ENCODE measurements at places on chromosomes 4 and X. TPM values are rescaled to one million over a fixed set of nuclear protein-coding genes. Genes with fewer than 3 reads are reported as not detected.

The DCAF8L2 gene
- not detected for total RNA-seq

The TGIF2LX gene
- not detected for total RNA-seq

The CLDN2 gene
- not detected for total RNA-seq

The ADAMTS3 gene
- total RNA-seq = 4.1 TPM

The MAGEA2 gene
- not detected for total RNA-seq

The FBXO8 gene
- total RNA-seq = 31.7 TPM

The GSX2 gene
- total RNA-seq = not detected

The HELQ gene
- total RNA-seq = 19.6 TPM

The RPL9 gene
- 516 TPM for total RNA-seq

The CT55 gene
- total RNA-seq = not detected

The CYBB gene
- not detected for total RNA-seq

The TRO gene
- total RNA-seq = 17.3 TPM

The TEX13C gene
- total RNA-seq = not detected

The FAM9B gene
- total RNA-seq = not detected

The BTK gene
- not detected for total RNA-seq

The HTR2C gene
- total RNA-seq = not detected

The ZNF718 gene
- total RNA-seq = 3.4 TPM

The PALLD gene
- total RNA-seq = 62.4 TPM

The GPC3 gene
- 0.63 TPM for total RNA-seq

Data from bronchial smooth muscle cell (primary cell).